ENCODE measurements at places on chromosomes 2 and 18.

GRCh38 chr2:234919711-234920110 is 32.1 kb upstream of the SH3BP4 start:
- no peak for DNase-seq

DNA sequence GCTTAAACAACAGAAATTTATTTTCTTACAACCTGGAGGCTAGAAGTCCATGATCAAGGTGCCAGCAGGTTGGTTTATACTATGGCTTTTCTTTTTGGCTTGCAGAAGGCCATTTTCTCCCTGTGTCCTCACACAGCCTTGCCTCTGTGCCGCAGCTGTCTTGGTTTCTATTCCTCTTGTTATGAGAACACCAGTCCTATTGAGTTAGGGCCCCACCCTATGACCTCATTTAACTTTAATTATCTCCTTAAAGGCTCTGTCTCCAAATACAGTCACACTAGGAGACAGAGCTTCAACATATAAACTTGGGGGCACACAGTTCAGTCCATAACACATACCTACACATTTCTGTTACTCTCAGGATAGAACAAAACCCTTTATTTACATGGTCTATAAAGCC is 17.3 kb upstream of the RHOB start:
- no peak for DNase-seq

DNA sequence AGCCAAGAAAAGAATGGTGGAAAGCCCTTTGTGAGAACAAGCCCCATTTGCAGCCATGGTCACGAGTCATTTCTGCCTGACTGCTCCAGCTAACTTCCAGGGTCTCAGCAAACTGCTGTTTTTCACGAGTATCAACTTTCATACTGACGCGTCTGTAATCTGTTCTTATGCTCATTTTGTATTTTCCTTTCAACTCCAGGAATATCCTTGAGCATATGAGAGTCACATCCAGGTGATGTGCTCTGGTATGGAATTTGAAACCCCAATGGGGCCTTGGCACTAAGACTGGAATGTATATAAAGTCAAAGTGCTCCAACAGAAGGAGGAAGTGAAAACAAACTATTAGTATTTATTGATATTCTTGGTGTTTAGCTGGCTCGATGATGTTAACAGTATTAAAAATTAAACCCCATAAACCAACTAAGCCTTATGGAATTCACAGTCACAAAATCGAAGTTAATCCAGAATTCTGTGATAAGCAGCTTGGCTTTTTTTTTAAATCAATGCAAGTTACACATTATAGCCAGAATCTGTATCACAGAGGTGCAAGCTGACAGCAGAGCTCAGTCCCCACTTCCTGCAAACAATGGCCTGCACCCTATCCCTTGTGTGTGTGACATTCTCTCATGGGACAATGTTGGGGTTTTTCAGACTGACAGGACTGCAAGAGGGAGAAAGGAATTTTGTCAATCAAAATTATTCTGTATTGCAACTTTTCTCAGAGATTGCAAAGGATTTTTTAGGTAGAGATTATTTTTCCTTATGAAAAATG is 26.1 kb downstream of the SLC14A1 start:
- no peak for DNase-seq

GRCh38 chr2:150570712-150571111 is 83.2 kb upstream of the RND3 start:
- DNase-seq = no peak

- DNase-seq = no peak
Observed at GRCh38 chr2:161100211-161100895, 59.9 kb upstream of the TANK start.

GRCh38 chr18:12879840-12880540 is 4.0 kb downstream of the PTPN2 start:
- DNase-seq = no peak

GRCh38 chr2:155054712-155055111 is 356.2 kb downstream of the KCNJ3 start:
- no peak for DNase-seq

- DNase-seq = no peak
Observed at GRCh38 chr18:6728331-6728730, 1.2 kb upstream of the ARHGAP28 start.

DNA sequence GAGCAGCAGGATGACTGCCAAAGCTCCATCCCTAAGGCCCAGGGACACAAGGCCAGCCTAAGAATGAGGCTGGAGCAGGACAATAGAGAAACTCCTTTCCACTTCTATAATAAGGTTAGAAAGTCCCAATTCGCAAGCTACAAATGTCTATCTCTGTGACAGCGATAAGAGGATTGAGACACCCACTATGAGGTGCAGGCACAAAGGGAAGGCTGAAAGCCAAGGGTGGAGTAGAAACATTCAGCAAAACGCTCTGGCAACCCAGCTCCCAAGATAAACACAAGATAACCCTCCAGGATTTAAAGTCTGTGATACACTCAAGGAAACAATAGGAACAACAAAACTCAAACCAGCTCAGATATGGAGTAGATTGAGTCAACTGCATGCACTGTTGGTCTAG is 418.0 kb upstream of the UBE2E3 start:
- DNase-seq = no peak

DNA sequence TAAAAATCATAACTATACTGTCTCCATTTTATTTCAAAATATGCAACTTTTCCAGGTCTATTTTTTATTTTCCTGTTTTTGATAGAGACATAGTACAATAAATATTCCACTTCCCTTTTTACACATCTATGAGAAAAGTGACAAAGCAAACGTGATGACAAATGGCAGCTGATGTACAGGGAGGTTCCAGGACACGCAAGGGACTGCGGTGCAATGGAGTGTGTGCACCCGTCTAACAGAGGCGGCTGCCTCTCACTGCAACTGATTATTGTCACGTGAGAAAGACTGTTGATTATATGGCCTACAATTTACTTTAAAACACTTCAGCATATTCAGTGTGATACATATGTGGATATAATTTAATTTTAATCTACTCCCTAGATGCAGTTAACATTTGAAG is 142.6 kb downstream of the LRRC30 start:
- no peak for DNase-seq

DNA sequence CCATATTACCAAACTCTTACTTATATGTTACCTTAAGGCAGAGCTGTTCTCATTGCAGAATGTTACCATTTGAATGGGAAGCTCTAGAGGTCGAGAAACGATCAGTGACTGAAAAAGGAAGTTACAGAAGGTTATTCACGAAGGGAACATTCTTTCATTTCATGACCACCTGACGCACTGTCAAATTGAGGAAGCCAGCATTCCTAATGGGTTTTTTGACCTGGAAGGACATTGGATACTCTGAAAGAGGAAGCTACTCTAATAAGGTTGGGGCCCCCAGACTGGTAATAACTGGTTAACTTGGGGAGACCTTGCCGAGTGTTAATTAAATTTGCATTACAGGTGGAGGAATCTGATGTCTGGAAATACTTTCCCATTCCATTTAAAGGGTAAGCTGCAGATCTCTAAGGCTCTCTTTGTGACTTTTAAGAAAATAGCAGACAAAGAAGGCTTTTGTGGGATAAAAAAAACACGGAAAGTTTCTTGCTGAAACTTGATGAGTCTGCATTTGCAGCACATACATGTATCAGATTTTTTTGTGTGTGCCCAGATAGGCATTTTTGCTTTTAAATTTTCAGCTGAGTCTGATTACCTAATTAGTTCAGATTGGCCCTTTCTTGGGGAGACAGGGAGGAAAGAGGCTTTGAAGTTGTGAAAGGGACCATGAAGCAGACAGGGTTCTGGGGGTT is 137.1 kb downstream of the LTBP1 start:
- no peak for DNase-seq

DNA sequence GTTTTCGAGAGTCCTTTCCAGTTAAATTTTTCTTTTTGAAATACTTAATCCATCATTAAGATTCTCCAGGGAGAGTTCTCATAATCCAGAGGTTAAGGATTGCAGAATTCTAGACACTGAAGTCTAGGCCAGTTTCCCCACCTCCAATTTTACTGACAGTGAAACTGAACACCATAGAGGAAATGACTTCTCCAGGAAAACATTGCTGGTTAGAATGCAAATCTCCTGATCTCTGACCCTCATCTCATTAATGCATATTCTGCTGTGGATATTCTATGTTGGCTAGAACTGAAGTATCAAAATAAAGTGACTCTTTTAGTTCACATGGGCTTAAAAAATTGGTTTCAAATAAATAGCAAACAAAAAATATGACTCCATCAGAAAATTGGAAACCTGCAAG is 105.8 kb upstream of the UGP2 start:
- DNase-seq = no peak

Measured in HEK293T (cell line).